ENCODE measurements at places on chromosomes 1 and 21.

GRCh38 chr21:26438976-26439375, 134.1 kb downstream of the CYYR1 start:
- DNase-seq: no peak

GRCh38 chr1:921011-921837, 2.5 kb upstream of the SAMD11 start:
- no peak for DNase-seq

- no peak for DNase-seq
Observed at GRCh38 chr21:30194701-30195299, 21.1 kb downstream of the CLDN8 start.

GRCh38 chr1:112840631-112841624, 115.1 kb downstream of the SLC16A1 start:
- no peak for DNase-seq

DNA sequence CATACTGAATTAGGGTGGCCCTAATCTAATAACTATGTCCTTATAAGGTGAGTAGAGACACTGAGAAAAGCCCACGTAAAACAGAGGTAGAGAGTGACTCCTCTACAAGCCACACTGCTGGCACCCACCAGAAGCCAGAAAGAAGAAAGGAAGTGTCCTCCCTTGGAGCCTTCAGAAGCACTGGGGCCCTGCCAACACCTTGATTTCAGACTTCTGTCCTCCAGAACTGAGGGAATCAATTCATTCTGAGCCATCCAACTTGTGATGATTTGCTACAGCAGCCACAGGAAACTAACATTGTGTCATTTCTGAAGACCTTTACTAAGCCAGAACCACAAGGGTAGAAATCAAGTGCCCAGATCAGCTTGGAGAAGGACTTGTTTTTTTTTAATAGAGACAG, 15.0 kb downstream of the GNB1 start:
- no peak for DNase-seq

- no peak for DNase-seq
Observed at GRCh38 chr1:44460107-44460882, 55.2 kb downstream of the RNF220 start.

- no peak for DNase-seq
Observed at GRCh38 chr1:208899438-208899837, 655.3 kb upstream of the PLXNA2 start.

GRCh38 chr1:33393524-33393923, 37.4 kb downstream of the PHC2 start:
- DNase-seq: no peak

- no peak for DNase-seq
Observed at GRCh38 chr1:199046618-199047017, 407.8 kb downstream of the PTPRC start.

DNA sequence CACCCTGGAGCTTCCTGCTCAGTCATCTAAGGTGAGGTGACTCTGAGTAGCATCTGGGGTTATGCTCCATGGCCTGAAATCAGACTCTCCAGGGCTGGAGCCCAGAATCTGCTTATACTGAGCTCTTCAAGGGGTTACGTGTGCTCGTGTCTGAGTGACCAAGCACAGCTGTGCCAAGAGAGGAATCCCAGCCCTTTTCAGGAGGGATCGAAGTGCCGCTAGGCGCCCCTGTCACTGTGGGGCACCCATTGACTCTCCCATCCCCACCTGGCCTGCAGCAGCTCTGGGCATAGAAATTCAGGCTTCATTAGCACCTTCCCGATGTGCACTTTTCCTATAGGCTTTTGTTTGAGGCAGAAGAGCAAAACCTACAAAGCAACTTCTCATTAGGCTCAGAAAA, 13.8 kb downstream of the VASH2 start:
- no peak for DNase-seq

GRCh38 chr1:199202331-199202730, 563.5 kb downstream of the PTPRC start:
- no peak for DNase-seq

All from stimulated activated CD4-positive, alpha-beta T cell treated with anti-CD3 and anti-CD28 coated beads, Interleukin-1b, Interleukin-23, amount 100 ng/mL, for 1 hour (primary cell).